ENCODE measurements at places on chromosomes 1 and 21. TPM values are rescaled to one million over a fixed set of nuclear protein-coding genes. Genes with fewer than 3 reads are reported as not detected.

Gene TMOD4
- total RNA-seq, result not detected

Gene ST6GALNAC3
- total RNA-seq, result 1.3 TPM

Gene IGSF9
- 9.9 TPM for total RNA-seq

Gene CELA3A
- total RNA-seq, result not detected

Gene CFAP57
- not detected for total RNA-seq

Gene KRTAP13-2
- total RNA-seq, result not detected

Gene TSPAN1
- total RNA-seq, result 1.4 TPM

Gene ZSCAN20
- total RNA-seq, result 2.1 TPM

Gene SFN
- total RNA-seq, result 1,060 TPM

Gene NAV1
- total RNA-seq, result 25.5 TPM

Gene FMO4
- 5.7 TPM for total RNA-seq

Gene FCRL6
- not detected for total RNA-seq

Gene PGM1
- 43.1 TPM for total RNA-seq

Gene HMCN1
- total RNA-seq, result 0.49 TPM

Gene FNDC5
- not detected for total RNA-seq

Gene CFAP107
- not detected for total RNA-seq

Gene LCE2A
- not detected for total RNA-seq

Gene HES2
- total RNA-seq, result 50.6 TPM

Gene CRB1
- not detected for total RNA-seq

Gene COL11A1
- total RNA-seq, result not detected

Gene CFHR1
- total RNA-seq, result not detected

Gene OVAAL
- total RNA-seq, result not detected

Gene ACTA1
- total RNA-seq, result 0.75 TPM

Gene TAF1A
- 3.9 TPM for total RNA-seq

Gene SIPA1L2
- total RNA-seq, result 50.2 TPM

Gene TMPRSS15
- not detected for total RNA-seq

Gene FAM131C
- total RNA-seq, result not detected

Gene HENMT1
- total RNA-seq, result 1.6 TPM

Gene H6PD
- total RNA-seq, result 10.6 TPM

Gene YBEY
- total RNA-seq, result 11.1 TPM

Gene PYGO2
- 16.9 TPM for total RNA-seq

Gene ANKRD34A
- total RNA-seq, result 0.67 TPM

Gene CACHD1
- 14.5 TPM for total RNA-seq

Measured in esophagus squamous epithelium (tissue), 5 donors.